ENCODE measurements at places on chromosomes 2 and 18.

GRCh38 chr18:32200766-32201165 is 10.9 kb downstream of the MEP1B start:
- no peak for DNase-seq

DNA sequence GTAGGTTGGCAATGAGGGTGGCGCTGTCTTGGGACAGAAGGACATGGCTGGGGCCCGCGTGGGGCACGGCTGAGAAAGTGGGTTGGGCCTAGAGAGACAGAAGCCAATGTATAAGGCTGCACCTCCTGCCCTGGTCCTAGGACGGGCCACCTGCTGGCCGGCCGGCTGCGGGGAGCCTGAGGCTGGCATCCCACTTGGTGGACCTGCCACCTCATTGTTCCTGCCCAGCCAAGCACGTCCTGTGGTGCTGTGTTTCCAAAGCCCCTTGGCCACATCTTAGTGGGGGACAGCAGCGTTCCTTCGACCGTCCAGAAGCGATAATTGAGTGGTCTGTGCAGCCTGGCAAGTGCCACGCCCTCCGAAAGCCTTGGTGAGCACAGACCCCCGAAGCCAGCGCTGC is 223.9 kb downstream of the LDLRAD4 start:
- DNase-seq, result no peak

DNA sequence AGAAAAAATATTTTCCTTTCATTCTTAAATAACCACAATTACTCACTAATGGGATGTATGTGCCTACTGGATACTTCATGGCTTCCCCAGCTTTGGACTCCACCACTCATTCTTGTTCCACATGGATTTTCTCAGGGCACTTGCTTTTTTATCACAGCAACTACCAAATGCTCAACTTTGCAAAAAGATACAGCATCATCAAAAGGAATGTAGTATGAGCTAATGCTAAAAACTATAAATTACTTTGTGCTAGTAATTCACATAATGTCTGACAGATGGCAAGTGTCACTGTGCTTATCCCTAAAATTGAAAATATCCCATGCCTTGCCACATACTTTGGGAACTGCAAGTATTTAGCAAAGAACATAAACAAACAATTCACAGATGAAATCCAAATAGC is 130.4 kb upstream of the ZFP36L2 start:
- no peak for DNase-seq

- no peak for DNase-seq
These were observed 215.8 kb upstream of the ACVR2A start for GRCh38 chr2:147628971-147629421.

GRCh38 chr2:178819992-178820391 is 12.8 kb upstream of the TTN start:
- no peak for DNase-seq

- no peak for DNase-seq
These were observed 31.2 kb upstream of the CDKL4 start for GRCh38 chr2:39275016-39275415.

DNA sequence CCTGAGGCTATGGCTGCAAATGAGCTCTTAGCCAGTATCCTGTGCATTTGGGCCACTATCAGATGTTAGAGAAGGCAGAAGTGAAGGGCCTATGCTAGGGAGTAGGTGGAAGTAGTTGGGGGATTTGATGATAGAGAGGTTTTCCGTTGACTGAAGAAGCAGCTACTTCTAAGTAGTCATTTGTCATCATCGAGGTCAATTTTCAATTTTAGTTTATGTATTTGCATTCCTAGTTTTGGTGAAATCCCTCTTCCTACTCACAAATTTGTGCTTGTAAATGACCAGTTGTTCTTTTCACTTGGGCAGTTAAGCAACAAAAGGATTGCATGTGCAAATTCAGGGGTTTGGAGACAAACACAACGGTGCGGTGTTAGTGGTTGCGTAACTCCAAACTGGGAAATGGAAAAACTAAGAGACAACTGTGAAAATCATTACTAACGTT is 48.5 kb upstream of the PELI1 start:
- DNase-seq, result no peak

DNA sequence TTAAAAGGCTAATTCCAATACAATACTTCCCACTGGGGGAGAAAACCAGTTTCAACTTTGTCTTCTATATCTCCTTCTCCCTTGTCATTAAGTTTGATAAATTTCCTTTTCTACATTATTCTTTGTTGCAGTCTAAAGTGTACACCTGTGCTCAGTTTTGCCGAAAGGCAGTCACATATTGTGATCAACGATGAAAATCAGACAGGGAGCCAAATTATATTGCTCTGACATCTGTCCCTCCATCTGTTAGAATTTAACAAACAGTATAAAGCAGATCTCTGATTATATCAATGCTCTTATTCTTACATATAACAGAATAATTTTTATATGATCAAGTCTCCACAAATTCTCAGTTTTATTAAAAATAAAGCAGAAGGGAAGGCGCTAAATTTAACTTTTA is 496.7 kb downstream of the NRXN1 start:
- DNase-seq, result no peak

GRCh38 chr18:37561986-37562385 is 3.6 kb downstream of the CELF4 start:
- DNase-seq, result no peak

DNA sequence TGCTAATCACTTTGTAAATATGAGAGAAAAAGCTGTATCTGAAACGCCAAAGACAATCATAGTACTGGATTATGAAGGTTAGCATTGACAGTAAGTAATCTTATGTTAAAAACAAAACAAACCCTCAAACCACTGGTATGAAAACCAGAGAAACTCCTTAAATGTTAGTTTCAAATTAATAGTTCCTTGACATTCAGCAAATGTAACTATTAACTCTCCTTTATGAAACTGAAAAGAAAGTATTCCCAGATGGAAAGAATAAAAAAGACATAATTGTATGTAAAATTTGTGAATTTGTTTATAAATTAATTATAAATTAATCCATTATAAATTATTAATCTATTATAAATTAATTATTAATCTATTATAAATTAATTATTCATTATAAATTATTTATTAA is 12.3 kb downstream of the FASTKD1 start:
- no peak for DNase-seq

DNA sequence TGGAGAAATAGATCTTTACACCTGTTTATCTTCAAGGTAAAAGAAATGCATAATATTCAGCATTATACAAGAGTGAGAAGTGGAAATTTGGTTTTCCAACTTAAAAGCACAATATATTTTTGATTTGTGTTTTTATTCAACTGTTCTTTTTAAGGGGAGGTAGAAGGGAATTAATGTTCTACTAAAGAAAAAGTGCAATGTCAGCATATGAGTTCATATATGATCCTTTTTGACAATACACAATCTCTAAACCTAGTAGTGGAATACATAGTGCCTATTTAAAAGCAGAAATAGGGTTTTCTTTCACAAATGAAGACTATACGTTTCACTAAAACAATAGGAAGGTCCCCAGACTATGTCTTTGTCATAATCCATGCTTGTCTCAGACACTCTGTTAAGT is 63.2 kb upstream of the ATP5MC3 start:
- no peak for DNase-seq

- DNase-seq, result no peak
These were observed 11.7 kb downstream of the PHOSPHO2 start for GRCh38 chr2:169705927-169706326.

DNA sequence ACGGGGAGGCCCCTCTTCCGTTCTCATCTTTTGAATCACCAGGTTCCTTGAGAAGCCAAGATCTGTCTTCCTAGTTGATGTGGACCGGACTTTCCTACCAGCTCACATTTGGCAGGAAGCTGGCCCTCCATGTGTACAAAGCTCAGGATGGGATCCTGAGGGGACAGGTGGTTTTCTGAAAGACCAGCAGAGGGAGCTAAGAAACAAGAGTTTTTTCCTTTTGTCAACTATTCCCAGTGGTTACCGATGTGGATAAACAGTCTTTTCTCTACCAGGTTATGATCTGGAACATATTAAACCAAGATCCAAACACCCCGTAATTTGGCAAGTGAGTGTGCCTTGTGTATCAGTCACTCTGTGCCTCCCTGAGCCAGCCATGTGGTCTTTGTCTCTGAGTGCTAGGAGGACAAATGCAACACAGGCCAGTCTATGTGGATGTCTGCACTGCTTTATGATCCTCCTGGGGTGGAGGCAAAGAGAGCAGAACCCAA is 25.1 kb upstream of the ARHGAP25 start:
- DNase-seq, result no peak

DNA sequence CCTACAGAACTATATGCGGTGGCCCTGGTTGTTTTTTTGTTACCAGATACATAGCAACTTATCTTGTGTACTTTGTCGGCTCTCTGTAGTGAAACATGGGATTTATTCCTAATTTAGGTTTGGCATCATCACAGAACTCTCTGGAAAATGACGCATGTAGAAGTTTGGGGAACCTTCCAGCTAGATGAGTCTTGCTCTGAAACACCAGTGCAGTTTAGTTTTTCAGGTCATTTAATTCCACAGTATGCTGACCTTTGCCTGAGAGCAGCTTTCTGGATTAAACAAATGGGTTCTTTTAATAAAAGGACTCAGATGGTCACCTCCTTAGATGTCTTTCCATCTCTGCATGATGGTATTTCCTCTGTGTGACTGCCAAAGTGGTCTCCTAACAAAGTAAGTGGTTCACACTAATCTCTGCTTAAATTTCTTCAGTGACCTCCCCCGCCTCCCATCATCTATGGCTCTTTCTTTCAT is 39.9 kb downstream of the MYO3B start:
- no peak for DNase-seq

Data from effector memory CD4-positive, alpha-beta T cell (primary cell).